ENCODE measurements at places on chromosomes 13 and 19.

DNA sequence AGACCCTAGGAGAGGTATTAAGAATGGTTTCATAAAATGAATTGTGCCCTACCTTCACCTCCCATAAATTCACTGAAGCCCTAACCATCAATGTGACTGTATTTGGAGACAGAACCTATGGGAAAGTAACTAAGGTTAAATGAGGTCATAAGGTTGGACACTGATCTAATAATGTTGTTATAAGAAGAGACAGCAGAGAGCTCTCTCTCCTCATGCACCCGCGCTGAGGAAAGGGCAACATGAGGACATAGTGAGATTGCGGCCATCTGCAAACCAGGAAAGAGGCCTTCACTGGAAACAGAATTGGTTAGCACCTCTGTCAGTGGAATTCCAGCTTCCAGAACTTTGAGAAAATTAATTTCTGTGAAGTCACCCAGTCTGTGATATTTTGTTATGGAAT is 1396.1 kb upstream of the MIR17HG start:
- DNase-seq = no peak

GRCh38 chr13:106375085-106375484 is 160.4 kb downstream of the EFNB2 start:
- no peak for DNase-seq

GRCh38 chr13:72141855-72142519 is 275.0 kb upstream of the DACH1 start:
- DNase-seq = peak; percentile 65

GRCh38 chr13:89270736-89271135 is 1599.6 kb downstream of the SLITRK5 start:
- DNase-seq = no peak

- DNase-seq = no peak
These were observed 9.0 kb upstream of the NFIC start for GRCh38 chr19:3357271-3357991.

Data from fibroblast of skin of abdomen (primary cell).